ENCODE measurements at places on chromosomes 12 and 14.

- H3K4me1 ChIP-seq = no peaks in the 10 kb centered on the region
- no peaks in the 10 kb centered on the region for H3K36me3 ChIP-seq
- no peaks in the 10 kb centered on the region for H3K27me3 ChIP-seq
Observed at GRCh38 chr14:42802346-42802745, 1195.7 kb downstream of the LRFN5 start.

- no peak overlapping the region for H3K4me3 ChIP-seq
- peaks cover 11% of the 10 kb centered on the region for H3K36me3 ChIP-seq
- no peak overlapping the region for H3K27ac ChIP-seq
- H3K4me1 ChIP-seq = peaks cover 14% of the 10 kb centered on the region
- peak; percentile 65 for DNase-seq
- peaks cover 20% of the 10 kb centered on the region for H3K27me3 ChIP-seq
Observed at GRCh38 chr14:102930753-102931579, 8.5 kb downstream of the AMN start.

DNA sequence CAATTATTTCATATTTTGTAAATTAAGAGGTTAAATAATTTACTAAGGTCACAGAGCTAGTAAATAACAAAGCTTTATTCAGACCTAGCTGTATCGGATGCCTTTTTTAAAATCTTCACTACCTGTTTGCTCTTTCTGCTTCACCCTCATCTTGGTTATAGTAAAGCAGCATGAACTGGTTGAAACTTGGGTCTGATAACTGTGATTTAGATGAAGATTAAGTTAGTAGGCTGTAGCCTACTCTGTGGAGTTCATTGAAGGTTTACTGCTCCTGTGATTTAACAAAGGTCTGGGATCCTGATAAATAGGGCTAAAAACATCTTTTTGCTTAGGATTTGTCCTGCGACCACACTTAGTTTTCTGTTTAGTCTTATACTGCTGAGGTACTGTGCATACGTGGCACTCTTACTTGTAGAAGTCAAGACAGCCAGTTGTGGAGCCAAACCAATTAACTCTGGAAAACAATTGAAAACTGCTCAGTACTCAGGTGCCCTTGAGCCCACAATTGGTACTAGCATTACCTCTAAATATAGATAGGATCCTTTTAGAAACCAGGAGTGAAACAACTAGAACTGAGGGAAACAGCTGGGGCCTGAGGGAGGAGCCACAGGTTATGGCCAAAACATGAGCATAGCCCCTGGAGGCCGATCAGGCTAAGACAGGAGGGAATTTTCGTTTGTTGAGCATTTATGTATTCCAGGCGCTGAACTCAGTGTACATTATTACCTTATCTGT lies 2.3 kb downstream of the SPATS2 start:
- H3K4me1 ChIP-seq = peaks cover 28% of the 10 kb centered on the region
- peaks cover 37% of the 10 kb centered on the region for H3K36me3 ChIP-seq
- no peaks in the 10 kb centered on the region for H3K27me3 ChIP-seq
- H3K4me3 ChIP-seq = no peak overlapping the region

DNA sequence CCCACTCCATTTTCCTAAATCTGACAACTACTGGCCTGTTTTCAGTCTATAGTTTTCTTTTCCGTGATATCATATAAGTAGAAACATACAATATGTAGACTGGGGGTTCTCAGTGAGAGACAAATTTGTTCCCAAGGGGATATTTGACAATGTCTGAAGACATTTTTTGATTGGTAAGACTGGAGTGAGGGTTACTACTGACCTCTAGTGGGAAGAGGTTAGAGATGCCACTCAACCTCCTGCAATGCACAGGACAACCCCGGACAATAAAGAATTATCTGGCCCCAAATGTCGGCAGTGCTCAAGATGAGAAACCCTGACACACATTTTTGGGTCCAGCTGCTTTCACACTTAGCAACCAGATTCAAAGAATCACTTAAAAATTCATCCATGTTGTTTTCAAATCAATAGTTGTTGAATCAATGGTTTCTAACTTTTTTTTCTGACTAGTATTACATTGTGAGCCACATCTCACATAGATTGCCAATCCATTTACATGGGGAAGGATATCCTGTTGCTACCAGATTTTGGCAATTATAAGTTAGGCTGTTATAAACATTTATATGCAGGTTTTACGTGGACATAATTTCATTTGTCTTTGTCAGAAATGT lies 307.1 kb downstream of the RPL10L start:
- no peak for DNase-seq
- no peaks in the 10 kb centered on the region for H3K4me1 ChIP-seq
- no peaks in the 10 kb centered on the region for H3K36me3 ChIP-seq
- H3K27me3 ChIP-seq = peaks cover 13% of the 10 kb centered on the region
